ENCODE measurements at places on chromosomes 13 and 19. TPM values are rescaled to one million over a fixed set of nuclear protein-coding genes. Genes with fewer than 3 reads are reported as not detected.
A peak's percentile ranks its signal among the peaks of the same experiment; 100 is the strongest.

Gene TEX26
- not detected for total RNA-seq

DNA sequence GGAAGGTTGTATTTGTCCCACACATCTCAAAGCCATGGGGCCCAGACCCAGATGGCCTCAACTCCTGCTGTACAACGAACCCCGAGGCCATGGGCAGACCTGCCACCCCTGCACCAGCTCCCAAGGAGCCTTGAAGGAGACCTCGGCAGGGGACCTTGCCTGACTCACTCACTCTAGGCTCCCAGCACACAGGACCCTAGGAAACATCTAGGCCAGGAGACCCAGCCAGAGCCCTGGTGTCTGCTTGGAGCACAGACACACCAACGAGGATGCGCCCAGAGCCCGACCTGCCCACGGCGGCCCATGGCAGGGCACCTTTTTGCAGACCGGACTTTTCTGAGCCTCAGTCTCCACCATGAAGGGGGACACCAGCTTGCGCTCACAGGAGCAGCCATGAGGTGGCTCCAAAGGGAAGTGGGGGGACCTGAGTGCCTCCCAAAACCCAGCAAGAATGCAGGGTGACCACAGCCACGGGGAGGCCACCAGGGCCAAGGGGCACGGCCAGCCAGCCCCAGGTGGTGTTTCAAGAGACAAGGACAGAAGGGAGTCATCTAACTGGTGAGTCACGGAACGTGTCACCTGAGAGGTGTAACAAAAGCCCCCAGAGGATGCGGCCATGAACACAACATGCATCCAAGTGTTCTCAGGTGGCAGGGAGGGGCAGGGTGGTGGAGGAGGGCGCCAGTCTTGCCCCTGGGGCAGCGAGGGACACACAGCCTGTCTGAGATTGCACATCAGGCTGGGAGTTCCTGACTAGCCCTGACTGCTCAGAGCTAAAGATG lies 4.9 kb upstream of the CERS1 start:
- no peak for DNase-seq

Gene KLHL1
- not detected for total RNA-seq

DNA sequence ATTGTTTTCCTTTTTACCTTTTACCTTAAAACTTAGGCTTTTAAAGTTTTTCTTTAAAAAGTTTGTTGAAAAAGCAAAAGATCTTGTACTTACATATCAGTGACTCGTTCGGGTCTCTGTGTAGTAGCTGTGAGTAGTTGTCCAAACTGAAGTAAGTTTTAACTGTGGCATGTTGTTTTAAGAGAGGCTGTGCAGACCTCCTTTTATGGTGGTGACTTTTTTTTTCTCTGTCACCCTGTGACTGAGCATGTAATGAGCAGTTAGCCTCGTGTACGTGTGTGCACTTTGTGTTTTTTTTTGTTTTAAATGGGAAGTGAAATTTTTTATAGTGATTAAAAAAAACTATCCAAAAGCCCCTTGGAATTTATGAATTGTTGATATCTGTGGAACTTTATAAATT lies at the start of gene GPR183:
Gene GPR183 (minus strand): TSS at position 153 of the 400 bp plus-strand sequence. CDS start 11,254 bp downstream, outside the sequence.
- DNase-seq = peak; percentile 54

Gene FGF22
- total RNA-seq = not detected

DNA sequence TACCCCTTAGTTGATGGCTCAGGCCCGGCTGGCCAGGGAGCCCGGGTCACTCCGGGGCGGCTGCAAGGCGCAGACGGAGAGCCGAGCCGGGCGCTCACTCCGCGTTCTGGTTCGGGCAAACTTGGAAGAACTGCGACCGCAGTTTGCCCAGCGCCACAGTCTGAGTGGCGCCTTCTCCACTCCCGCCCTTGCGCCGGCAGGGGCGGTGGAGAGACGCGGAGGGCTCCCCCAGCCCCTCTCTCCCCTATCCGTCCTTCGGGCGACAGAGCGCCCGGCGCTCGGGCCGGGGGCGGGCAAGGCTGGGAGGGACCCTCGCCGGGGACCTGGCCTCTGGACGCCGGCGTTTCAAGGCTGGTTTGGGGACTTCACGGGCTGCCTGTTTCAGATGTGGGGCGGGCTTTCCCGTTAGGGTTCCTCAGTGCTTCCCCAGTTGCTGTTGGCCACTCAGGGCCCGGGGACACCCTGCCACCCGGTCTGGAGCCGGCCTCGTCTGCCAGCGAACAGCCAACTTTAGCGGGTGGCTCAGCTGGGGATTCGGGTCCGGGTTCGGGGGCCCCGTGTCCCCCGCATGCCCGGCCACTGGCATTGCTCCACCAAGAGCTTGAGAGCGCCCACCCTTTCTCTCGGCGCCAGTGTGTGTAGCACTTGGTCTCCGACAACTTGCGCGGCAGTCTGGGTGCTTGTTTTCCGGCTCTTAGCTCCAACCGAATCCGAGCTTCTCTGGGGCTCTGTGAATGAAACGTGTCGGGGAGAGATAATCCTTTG lies 1.5 kb downstream of the GPC6 start:
- DNase-seq = no peak

GRCh38 chr13:21235174-21235573 lies 58.7 kb downstream of the MRPL57 start:
- DNase-seq = no peak

- no peak for DNase-seq
Measured at GRCh38 chr19:42424345-42424707, 2.9 kb downstream of the LIPE start.

DNA sequence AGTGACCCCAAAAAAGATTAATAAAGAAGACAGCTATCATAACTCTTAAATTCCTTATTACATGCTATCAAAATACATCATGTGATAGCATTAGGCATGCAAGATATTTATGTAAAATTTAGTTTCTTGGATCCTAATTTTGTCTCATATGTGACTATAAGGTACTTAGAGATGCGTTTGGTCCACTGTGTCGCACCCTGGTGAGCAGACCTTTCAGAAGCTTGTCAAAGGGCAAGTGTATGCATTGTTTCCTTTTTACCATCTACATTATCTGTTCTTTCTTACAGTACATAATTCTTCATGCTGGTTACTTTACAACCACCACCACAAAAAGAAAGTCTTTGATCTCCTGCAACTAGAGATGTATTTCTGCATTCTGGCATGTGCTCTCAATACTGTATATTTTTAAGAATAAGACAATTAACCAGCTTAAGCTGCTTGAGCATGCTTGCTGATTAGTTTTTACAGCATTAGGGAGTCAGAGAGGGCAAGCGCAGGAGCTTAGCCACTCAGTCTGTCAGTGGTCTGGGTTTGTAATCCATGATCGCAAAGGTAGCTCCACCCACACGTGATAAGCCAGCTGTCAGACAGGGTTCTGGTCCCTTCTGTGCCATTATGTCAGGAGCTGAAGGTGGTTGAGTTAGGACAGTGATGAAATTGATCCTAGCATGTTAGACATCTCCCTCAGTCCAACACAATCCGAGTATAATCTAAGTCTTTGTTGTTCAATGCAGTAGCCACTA lies 500.9 kb downstream of the MYO16 start:
- no peak for DNase-seq

DNA sequence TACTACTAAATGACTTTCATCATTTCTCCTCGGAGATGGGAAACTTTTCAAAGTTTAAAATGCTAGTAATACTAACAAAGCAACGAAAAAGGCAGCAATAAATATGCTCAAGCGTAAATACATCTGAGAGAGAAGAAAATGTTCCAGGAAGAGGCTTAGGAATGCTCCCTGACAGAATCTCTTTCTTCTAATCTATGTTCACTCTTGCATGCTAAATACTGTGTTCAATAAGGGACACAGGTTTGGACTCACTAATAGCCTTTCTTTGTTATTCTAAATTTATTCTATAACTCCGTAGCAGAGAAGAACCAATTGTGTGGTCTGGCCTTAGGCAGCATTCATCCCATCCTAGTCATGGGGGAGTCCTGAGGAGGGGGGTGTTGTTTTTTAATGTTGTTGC lies 823.0 kb downstream of the PCDH9 start:
- no peak for DNase-seq

- DNase-seq = no peak
Measured at GRCh38 chr19:38908911-38909310, 3.1 kb downstream of the CCER2 start.

Gene ALDH16A1
- 60.4 TPM for total RNA-seq

Gene BST2
- 192 TPM for total RNA-seq

DNA sequence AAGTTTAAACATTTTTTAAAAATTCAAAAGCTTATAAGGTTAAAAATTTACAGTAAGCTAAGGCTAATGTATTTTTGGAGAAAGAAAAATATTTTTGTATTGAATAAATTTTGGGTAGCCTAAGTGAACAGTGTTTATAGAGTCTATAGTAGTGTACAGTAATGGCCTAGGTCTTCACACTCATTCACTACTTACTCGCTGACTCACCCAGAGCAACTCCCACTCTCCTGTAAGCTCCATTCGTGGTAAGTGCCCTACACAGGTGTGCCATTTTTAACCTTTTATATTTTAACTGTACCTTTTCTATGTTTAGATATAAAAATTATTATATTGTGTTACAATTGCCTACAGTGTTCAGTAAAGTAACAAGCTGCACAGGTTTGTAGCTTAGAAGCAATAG lies 96.6 kb upstream of the FREM2 start:
- DNase-seq = no peak

GRCh38 chr13:66262330-66262729 lies 967.8 kb downstream of the PCDH9 start:
- no peak for DNase-seq

GRCh38 chr13:46536341-46536740 lies 16.6 kb upstream of the LRCH1 start:
- DNase-seq = no peak

Gene COX7A1
- total RNA-seq = not detected

DNA sequence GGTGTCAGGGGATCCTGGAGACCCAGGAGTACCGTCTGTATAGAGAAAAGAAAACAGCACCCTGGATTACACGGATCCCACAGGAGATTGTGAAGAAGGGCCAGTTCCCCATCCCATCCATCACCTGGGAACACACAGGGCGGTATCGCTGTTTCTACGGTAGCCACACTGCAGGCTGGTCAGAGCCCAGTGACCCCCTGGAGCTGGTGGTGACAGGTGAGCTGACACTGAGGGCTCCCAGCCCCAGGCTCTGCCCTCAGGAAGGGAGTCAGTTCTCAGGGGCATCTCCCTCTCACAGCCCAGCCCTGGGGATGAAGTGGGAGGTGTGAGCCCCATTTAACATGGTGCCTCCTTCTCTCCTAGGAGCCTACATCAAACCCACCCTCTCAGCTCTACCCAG lies 1.3 kb downstream of the LILRA1 start:
- DNase-seq = no peak

Gene RETN
- not detected for total RNA-seq

GRCh38 chr13:97979556-97979955 lies 26.1 kb downstream of the IPO5 start:
- no peak for DNase-seq

GRCh38 chr19:51166846-51167490 lies 24.9 kb downstream of the SIGLEC7 start:
- DNase-seq = peak; percentile 54

GRCh38 chr13:49858178-49858856 lies 65.8 kb upstream of the KPNA3 start:
- DNase-seq = no peak

Gene KLK15
- total RNA-seq = not detected

Gene IGFL1
- total RNA-seq = not detected
